ACHN (cell line): ENCODE measurements at places on chromosomes 7 and 10.

DNA sequence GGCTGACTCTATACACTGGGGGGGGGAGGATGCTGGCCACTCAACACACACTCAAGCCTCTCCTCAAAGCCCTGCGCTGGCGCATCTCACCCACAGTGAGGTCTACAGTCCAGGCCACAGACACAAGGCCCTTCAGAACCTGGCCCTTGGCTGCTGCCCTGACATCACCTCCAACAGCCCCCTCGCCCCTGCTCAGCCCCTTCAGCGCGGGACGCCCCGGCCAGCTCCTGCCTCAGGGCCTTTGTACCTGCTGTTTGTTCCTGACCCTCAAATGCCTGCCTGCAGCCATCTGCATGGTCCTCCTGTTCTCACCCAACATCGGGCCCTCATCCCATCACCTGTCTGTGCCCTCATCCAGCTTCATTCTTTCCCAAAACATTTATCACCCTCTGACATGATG lies 572.6 kb downstream of the DNAJB6 start:
- DNase-seq: no peak

DNA sequence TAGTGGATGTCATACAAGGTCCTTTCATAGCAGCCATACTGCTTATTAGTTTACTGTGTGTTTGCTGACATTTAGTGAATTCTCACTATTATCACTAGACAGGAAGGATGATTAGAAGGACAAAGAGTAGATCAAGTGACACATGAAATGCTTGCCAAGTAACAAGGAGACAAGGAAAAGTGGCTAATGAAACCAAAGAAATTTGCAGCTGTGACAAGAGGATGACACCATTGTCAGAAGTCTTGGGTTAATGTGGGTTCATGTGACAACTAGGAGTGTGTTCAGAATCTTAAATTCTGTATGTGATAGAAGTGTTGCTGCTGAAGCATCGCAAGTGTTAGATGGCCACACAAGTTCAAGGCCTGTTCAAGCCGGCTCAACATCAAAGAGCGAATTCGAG lies 40.8 kb upstream of the FAM180A start:
- DNase-seq: no peak

DNA sequence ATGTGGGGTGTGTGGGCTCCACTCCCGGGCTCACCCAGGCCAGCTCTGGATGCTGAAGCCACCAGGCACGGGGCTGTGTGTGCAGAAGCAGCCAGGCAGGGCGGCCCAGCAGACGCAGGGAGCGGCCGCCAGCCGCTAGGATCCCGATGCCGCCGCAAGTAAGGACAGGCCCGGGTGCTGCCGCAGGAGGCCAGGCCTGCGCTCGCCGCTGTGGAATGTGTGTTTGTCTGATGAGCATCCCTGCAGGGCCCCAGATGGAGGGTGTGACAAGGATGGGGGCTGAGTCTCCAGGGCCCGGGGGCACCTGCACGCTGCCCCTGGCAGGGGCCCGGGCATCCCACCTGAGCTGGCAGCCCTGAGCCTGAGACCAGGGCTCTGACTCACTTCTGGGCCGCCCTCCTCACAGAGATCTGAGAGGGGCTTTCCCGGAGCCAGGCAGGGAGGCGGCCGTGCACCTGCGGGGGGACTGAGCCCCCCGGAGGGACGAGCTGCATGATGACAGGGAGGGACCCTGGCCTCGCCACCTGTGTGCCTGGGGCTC lies 101.5 kb downstream of the FOXL3 start:
- DNase-seq: no peak

DNA sequence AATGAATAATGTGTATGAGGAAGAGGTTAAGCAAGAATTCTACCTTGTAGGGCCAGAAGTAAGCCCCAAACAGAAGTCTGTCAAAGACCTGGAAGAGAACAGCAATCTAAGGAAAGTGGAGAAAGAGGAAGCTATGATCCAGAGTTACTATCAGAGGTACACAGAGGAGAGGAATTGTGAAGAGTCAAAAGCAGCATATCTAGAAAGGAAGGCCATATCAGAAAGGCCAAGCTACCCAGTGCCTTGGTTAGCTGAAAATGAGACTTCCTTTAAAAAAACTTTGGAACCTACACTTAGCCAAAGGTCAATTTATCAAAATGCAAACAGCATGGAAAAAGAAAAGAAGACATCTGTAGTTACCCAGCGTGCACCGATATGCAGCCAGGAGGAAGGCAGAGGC lies 42.7 kb upstream of the GAD2 start:
- DNase-seq: no peak

DNA sequence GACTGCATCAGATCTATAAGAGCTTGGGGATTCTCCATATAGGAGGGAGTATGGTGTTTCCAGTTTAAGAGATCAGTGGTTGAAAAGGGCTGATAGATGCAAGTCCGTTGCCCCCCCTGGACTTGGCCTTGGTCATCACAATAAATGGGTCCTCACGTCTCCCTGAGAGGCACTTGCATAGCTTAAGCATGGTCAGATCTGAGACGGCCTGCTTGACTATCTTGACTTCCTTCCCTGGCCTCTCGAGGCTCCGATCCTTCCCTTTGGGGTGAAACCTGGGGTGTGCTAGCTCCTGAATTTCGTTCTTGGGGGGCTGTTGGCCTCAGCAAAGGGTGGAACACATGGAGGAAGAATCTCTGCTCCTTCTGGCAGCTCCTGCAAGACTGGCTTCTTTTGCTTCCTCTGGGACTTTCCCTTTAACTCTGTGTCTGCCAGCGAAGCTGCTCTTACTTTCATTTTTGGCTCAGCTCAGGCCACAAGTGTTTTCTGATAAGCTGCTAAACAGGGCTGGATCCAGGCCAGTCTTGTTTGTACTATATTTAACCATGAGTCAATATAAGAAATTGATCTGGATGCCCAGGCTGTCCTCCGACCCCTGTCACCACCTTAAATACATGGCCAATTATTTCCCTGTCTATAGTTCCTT lies 11.2 kb upstream of the ZNF485 start:
- DNase-seq: peak; percentile 18

DNA sequence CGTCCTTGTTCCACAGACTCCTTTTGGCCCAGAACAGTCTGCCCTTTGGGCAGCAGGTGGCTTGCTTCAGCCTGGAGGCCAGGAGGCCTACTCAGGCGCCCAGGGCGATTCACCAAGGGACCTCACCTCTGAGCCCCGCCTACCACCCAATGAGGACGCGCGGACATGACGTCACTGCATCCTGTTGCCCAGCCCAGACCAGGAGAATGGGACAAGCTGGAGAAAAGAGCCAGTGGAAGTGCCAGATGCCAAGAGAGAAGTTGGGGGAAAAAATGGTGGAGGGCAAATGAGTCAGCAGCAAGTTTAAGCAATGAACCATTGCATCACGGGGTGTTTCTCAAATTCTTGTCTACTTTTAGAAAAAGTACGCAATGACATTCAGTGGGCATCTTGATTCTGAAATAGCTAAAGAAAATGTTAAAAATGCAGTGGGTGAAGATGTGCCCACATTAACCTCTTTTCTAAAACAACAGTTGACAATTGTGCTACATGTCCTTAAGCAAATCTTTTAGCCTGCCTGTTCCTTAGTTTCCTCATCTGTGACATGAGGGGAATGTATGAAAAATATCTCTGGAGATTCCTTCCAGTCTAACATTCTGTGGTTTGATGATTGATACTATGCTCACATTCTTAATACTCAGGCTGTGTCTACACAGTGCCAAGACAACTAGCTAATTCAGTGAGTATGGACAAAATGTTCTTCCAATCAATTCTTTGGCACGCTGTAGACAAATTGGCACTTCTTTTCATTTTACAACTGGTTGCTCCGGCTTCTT lies 23.9 kb upstream of the LEP start:
- peak; percentile 46 for DNase-seq

- DNase-seq: no peak
Measured at GRCh38 chr7:11829954-11830353, 2.0 kb downstream of the THSD7A start.

DNA sequence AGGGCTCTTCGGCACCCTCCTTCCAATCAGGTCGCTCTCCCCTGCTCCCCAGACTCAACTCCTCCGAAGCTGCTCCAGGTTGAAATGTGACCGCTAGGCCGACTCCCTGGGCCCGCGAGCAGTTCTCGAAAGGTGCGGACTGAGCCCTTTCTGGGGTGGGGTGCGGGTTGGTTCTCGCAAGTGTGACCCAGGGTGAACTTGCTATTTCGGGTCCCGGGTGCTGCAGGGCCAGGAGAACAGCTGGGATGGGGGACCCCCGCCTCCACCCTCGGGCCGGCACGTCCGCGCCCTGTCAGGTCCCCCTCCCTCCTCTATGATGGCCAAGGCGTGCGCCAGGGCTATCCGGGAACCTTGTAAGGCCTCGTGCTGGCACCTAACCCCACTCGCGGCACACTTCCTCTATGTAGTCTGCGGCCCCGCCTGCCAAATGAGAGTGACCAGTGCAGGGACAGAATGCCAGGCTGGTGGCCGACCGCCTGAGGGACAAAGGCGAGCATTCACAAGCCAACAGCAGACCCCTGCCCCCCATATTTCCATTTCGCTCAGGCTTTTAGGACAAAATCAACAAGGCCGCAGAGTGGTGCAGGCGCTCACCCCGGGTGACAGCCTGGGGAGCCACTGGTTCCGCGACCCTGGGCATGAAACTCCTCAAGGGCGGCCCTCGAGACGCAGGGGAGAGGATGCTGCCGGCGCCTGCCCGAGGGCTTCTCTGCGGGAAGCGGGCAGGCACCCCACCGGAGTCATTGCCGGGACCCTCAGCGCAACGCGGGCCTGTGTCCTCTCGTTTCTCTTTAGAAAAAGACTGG lies 13.7 kb upstream of the HOXA13 start:
- DNase-seq: no peak

GRCh38 chr7:93044147-93044810 lies 73.5 kb downstream of the SAMD9 start:
- DNase-seq: no peak

DNA sequence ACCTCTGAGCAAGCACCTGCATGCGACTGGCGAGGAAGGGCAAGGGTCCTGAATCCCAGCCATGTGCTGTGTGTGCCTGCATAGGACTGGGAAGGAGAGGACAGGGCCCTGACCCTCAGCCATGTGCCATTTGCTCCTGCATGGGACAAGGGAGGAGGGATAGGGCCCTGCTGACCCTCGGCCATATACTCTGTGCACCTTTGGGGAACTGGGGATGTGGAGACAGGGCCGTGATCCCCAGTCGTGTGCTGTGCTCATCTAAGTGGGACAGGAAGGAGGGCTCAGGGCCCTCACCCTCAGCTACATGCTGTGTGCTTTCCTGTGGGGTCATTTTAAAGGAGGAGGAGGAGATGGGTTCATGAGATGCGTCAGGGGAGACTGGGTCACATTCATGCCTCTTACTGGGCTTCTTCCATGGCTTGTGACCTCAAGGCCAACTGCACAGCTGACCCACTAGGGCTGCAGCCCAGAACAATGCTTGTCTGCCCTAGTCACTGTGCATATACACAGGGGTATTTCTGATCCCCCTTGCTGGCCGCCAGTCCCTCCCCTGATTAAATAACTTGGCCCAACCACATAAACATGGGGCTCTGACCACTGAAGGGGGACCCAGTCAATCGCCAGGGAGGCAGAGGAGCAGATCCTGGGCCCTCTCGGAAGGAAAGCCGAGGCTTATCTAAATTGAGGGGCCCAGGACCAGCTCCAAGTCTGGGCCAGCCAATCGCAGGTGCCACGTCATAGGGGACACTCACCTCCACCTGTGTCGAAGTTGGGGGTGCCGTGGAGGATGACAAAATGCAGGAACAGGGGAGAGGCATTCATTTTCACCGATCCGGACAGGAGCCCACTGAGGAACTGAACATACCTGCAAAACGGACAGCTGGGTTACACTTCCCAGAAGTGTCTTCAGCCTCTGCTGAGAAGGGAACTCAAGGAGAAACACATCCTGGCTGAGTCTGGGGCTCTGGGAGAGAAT lies 167.3 kb downstream of the TNS3 start:
- DNase-seq: no peak

- no peak for DNase-seq
Measured at GRCh38 chr7:29547421-29547820, 16.2 kb upstream of the PRR15 start.

DNA sequence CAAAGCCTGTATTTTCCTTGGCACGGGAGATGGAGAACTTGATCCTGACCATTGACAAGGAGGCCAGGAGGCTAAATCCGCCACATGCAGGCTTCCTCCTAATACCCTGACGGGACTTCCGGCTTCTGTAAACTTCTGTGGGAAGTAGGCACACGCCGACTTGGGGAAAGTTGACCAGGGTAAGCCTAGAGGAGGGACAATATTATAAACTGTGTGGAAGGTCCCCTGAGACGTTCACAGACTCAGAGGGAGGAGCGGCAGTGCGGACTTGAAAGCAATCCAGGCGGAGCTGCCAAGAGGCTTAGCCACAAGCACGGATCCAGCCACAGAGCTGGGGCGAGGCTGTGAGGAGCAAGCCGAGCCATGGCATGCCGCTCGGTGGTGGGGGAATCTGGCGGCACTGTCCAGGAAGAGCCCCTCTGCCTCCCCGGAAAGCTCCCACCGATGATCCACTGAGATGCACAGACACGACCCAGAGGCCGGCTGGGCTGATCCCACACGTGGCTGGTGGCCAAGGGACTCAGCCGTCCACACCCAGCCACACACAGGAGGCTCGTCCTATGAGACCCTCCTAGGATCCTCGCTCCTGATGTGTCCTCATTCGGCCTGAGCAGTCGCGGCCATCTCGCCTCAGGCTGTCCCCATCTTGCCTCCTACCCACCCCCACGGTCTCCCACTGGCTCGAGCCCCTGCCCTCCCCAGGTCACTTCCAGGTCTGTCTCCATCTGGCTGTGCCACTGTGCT lies 40.0 kb upstream of the INSIG1 start:
- DNase-seq: no peak

DNA sequence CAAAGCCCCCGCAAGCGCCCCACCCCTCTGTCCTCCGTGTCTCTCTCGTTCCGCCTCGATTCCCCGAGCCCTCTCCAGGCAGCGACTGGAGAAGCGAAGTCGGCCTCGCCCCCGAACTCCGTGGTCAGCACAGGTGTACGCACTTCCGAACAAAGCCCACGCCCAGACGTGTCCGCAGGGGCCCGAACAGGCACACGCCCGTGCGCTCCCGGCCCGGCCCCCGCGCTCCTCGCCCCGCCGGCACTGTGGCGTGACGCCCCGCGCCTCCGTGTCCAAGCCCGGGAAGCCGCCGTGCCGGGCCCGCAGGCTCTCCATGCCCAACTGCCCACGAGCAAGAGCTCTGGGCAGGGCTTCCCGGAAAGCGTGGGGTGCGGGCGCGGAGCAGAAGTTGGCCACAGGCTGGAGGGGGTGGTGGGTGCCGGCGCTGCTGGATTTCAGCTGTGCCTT lies 662 bp downstream of the NRCAM start:
- peak; percentile 18 for DNase-seq

GRCh38 chr7:50068026-50068425 lies 25.0 kb downstream of the ZPBP start:
- DNase-seq: peak; percentile 69

DNA sequence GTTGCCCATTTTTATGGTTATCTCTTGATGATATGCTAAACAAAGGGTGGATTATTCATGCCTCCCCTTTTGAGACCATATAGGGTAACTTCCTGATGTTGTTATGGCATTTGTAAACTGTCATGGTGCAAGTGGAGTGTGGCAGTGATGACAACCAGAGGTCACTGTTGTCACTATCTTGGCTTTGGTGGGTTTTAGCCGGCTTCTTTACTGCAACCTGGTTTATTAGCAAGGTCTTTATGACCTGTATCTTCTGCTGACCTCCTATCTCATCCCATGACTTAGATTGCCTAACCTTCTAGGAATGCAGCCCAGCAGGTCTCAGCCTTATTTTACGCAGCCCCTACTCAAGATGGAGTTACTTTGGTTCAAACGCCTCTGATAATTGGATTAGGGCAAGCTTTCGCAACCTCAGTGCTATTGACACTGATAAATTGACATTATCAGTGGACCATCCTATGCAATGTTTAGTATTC lies 36.9 kb downstream of the BAG3 start:
- no peak for DNase-seq

- DNase-seq: no peak
Measured at GRCh38 chr7:149564340-149565095, 66.9 kb upstream of the ZNF746 start.
